ENCODE measurements at places on chromosomes 2 and 18.

DNA sequence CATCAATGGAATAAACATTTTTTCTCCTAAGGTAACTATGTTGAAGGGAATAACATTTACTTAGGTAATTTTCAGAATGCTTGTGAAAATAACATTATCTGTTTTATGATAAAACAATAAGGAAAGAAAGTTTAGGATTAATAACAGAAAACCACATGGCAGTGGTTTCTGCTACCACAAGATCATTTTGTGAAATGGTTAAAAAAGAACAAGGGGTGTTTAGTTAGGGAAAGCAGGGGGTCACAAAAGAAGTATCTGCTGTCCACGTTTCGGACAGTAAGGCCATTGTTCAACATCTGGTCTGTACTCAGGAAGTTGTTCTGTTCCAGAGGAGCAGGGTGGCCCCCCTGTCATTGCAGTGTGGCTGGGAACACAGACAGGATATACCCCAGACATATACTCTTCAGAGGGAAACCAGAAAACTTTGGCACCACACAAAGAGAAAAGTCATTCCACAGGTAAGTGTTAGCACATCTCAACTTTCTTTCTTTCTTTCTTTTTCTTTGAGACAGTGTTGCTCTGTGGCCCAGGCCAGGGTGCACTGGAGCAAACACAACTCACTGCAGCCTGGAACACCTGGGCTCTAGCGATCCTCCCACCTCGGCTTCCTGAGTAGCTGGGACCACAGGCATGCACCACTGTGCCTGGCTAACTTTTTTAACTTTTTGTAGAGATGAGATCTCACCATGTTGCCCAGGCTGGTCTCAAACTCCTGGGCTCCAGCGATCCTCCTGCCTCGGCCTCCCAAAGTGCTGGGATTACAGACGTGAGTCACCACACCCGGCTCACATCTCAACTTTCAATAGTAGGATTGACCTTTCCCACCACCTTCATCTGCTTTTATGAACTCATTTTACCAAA lies 14.8 kb upstream of the ARL5A start:
- no peak for DNase-seq

- no peak for DNase-seq
Observed at GRCh38 chr2:161980976-161981375, 93.0 kb downstream of the DPP4 start.

DNA sequence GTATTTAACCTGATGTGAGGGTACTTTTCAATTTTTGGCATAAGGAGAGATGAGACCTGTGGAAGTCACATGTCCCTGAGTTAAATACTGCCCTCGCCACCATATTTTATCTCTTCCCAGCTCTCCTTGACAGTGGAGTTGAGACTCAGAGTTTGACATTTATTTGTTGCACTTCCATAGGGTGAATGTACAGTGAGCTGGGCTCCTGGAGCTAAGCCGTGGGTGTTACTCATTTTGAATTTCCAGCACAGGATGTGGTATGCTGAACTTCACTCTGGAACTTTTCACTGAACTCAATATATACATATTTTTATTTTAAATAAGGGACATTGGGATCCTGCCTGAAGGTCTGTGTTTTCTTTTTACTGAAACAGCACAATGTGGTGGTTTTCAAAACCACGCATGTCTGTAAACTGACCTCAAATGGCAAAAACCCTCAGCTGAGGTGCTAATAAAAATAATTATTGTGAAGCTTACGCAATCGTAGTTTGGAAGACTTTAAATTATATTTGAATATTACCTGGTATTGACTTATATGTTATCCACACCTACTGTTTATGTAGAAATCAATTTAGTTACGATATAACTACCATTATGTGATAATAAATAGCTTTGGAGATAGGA lies 12.1 kb downstream of the RNF144A start:
- no peak for DNase-seq

DNA sequence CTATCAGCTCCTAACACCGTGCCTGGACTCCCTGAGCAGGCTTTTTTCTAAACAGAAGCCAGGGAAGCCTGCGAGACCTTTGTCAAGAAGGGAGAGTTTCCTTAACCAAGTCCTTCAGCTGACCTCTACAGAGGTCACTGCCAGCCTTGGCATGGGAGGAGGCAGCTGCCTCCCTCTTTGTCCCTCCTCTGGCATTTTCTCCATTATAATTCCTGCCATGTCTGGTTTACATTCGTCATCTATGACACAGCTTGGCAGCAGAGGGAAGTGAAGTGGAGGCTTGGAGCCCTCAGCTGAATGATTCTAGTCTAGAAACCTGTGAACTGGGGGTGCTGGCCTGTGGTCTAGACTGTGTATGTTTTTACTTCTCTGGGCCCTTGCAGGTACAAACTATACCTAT lies 22.5 kb downstream of the LIPG start:
- DNase-seq: peak; percentile 16

DNA sequence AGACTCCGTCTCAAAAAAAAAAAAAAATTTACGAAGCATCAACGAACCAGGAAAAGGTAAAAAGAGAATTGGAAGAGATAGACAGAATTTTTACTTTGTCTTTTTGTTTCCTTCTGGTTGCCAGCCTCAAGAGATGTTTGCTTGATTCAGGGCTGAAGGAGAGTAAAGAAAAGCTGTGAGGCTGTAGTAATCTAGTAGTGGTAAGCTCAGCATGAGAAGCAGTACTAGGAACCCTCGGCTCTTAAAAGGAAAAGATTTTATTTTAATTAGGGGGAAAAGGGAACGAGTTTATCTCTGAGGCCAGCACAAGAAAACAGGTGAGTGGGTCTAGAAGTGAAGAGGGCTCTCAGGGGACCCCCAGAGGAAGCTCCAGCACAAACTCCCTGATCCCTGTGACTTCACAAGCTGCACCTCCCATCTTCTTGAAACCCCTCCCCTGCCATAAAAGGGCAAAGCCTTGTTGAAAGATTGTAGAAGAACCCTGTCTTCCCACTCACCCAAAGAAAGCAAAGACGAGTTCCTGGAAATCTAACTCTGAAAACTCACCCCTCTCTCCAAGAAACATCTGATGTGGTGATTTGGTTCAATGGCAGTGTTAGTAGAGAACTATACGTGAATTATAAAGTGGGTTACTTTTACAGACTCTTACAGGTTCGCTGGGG lies 8.6 kb downstream of the RBMS1 start:
- no peak for DNase-seq

GRCh38 chr2:170017860-170018532 lies 160.0 kb upstream of the MYO3B start:
- no peak for DNase-seq

DNA sequence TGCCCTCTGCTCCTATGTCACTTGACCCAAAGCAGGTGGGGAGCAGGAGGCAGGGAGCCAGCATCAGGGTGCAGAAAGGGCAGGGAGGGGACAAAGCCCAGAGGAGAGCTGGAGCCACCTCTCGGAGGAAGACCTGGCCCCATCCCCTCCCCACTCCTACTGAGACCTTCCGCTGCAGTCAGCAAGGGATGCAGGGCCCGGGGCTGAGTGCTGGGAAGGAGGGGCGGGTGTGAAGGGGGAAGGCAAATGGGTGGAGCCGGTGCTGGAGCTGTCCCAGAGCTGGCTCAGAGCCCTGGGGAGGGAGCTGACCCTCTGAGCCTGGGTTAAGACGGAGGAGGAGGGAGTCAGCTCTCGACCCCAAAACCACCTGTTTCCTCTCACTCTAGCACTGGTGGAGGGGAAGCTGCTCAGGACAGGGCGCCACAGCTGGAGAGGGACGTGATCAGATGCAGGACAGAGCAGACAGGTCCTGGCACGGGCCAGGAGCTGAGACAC lies 33.8 kb downstream of the HS1BP3 start:
- peak; percentile 59 for DNase-seq

- no peak for DNase-seq
Observed at GRCh38 chr2:10790228-10790973, 22.2 kb downstream of the PDIA6 start.

GRCh38 chr2:234823877-234824376 lies 127.9 kb upstream of the SH3BP4 start:
- peak; percentile 66 for DNase-seq

GRCh38 chr2:83522891-83523493 lies 936.1 kb downstream of the SUCLG1 start:
- DNase-seq: no peak

DNA sequence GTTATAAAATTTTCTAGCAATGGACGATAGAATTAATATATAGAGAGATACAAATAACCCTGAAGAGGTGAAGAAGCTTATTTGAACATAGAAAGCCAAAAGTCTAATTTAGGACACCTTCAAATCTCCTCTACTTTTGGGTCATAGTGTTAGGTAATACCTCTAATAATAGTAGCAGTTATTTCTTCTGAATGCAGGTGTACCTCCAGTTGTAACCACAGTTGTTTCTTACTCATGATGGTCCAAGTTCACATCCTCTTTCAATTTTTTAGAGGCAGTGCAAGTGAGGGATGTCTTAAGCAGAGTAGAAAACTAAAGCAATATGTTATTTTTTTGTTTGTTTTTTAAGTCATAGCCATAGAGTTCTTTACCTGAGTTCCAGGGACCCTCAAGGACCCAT lies 429.5 kb downstream of the CCDC85A start:
- DNase-seq: no peak

DNA sequence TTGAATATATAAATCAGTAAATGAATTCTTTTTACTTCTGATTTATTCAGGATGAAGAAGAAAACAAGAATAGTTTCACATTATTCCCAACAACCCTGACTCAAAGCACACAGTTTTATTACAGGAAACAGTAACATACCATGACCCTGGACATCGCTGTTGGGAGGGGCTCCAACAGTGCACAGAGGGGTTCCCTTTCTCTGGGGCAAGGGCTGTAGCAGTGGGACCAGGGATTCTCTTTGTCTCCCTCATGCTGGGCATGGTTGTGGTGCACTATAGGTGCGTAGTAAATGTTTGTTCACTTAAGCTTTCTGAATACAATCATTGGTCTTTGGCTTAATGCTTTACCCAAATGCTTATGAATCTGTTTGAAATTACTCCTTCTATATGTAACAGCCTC lies 189.4 kb downstream of the BCL2 start:
- no peak for DNase-seq

- no peak for DNase-seq
Observed at GRCh38 chr2:104841744-104842143, 12.2 kb upstream of the POU3F3 start.

- DNase-seq: peak; percentile 29
Observed at GRCh38 chr18:77304268-77304667, 54.6 kb downstream of the GALR1 start.

DNA sequence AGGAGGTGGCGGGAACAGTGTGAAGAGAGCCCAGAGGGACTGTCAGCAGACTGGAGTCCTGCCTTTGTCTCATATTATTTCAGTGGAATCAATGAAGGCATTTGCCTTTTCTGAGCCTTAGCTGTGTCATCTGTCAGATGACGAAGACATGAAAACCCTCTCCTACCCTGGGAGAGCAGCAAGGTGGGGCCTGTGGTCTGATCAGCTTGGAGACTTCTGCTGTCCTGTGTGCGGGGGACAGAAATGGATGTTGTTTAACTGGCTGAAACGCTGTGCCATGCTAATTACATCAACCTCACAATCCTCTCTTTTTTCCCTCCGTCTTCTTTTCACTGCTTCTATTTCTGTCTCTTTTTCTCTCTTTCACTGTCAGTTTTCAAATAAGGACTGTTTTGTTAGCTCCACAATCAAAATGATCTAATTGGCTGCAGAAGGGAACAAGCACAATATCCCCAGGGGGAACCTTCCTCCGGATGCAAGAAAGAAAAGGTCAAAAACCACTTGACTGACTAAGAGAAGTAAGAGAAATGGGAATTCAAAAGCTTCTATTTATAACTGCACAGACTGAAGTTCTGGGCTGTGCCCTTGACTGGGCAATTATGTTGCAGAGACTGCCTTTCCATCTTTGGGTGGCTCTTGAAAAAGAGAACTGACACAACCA lies 340.1 kb downstream of the CLIP4 start:
- DNase-seq: peak; percentile 37

DNA sequence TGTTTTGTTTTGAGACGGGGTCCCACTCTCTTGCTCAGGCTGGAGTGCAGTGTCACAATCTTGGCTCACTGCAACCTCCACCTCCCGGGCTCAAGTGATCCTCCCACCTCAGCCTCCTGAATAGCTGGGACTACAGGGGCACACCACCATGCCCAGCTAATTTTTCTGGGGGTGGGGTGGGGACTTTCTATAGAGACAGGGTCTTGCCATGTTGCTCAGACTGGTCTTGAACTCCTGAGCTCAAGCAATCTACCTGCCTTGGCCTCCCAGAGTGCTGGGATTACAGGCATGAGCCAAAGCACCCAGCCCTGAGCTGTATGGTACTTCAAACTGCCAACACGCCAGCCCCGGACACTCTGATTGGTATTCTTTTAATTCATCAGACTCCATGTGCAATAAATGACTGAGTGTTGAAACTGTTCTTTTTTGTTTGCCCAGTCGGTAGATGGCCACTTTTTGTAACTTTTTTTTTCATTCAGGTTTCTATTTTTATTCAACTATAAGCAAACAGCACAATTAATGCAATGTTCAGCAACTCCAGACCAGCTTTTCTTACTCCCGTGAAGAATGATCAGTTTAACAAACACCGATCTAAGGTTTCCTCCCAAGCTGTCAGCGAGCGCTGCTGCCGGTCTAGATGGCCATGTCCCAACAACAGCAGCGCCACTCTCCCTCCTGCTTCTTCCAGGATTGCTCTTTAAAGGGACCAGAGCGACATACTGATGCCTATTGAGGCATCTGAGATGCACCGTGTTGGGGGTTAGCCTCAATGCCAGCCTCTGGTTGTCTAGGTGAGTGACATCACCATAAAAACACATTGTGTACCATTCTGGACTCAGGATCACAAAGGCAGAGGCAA lies 12.5 kb upstream of the TGOLN2 start:
- DNase-seq: no peak

GRCh38 chr2:20356042-20356441 lies 5.4 kb upstream of the PUM2 start:
- DNase-seq: no peak

DNA sequence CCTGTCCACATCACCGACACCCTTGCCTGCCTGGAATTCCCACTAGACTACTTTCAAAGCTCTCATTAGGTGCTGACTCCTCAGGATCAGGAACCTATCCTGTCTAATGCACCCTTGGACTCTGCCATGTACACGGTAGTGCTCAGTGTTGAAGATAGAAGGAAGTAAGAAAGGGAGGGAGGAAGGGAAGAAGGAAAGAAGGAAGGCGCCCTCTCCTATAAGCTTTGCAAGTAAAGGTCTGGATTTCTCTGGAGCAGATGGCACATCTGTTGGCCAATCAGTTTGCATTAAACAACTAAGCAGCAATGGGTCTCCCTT lies 45.3 kb downstream of the SCTR start:
- no peak for DNase-seq

- no peak for DNase-seq
Observed at GRCh38 chr2:140639628-140640027, 1491.2 kb downstream of the LRP1B start.

GRCh38 chr2:150445398-150445797 lies 42.1 kb downstream of the RND3 start:
- no peak for DNase-seq

Data from eye (tissue), 1 donor.